ENCODE measurements at places on chromosomes 4 and X.

DNA sequence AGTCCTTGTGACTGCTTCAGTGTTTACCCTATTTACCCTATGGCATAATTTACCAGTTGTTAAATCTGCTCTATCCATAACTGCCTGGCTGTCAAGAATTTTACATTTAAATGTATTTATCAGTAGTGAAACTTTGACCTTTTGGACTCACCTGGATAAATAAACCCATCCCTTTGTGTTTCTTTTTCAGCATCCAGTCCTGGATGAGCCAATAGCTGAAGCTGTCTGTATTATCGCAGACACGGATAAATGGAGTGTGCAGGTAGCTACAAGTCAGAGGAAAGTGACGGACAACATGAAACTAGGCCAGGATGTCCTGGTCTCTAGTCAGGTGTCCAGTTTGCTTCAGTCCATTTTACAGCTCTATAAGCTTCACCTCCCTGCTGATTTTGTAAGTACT is 122.4 kb downstream of the FNIP2 start:
- H3K4me3 ChIP-seq = no peak overlapping the region
- H3K27ac ChIP-seq = no peak overlapping the region
- no peaks in the 10 kb centered on the region for H3K36me3 ChIP-seq
- DNase-seq = no peak
- no peaks in the 10 kb centered on the region for H3K27me3 ChIP-seq
- peaks cover 9% of the 10 kb centered on the region for H3K4me1 ChIP-seq

- no peak overlapping the region for H3K27ac ChIP-seq
- peaks cover 4% of the 10 kb centered on the region for H3K36me3 ChIP-seq
- DNase-seq = no peak
- H3K4me3 ChIP-seq = peak overlapping the region; percentile 89
Observed at GRCh38 chrX:150692296-150692695, 900 bp upstream of the MTMR1 start.

- H3K4me3 ChIP-seq = no peak overlapping the region
- no peaks in the 10 kb centered on the region for H3K27me3 ChIP-seq
- H3K36me3 ChIP-seq = no peaks in the 10 kb centered on the region
- H3K4me1 ChIP-seq = no peaks in the 10 kb centered on the region
- H3K27ac ChIP-seq = no peak overlapping the region
- no peak for DNase-seq
Observed at GRCh38 chrX:106581856-106582255, 29.9 kb upstream of the RADX start.

GRCh38 chrX:139091066-139091465 is 379.5 kb upstream of the FGF13 start:
- no peak for DNase-seq
- peaks cover 11% of the 10 kb centered on the region for H3K4me1 ChIP-seq
- H3K27ac ChIP-seq = no peak overlapping the region
- H3K27me3 ChIP-seq = no peaks in the 10 kb centered on the region

- DNase-seq = peak; percentile 6
- H3K27me3 ChIP-seq = peaks cover 15% of the 10 kb centered on the region
- no peak overlapping the region for H3K27ac ChIP-seq
- H3K36me3 ChIP-seq = no peaks in the 10 kb centered on the region
- peaks cover 7% of the 10 kb centered on the region for H3K4me1 ChIP-seq
Observed at GRCh38 chr4:176789955-176790354, 2.8 kb downstream of the VEGFC start.

Measured in endothelial cell (in vitro differentiated cells).